ENCODE measurements at places on chromosomes 7 and 10.

DNA sequence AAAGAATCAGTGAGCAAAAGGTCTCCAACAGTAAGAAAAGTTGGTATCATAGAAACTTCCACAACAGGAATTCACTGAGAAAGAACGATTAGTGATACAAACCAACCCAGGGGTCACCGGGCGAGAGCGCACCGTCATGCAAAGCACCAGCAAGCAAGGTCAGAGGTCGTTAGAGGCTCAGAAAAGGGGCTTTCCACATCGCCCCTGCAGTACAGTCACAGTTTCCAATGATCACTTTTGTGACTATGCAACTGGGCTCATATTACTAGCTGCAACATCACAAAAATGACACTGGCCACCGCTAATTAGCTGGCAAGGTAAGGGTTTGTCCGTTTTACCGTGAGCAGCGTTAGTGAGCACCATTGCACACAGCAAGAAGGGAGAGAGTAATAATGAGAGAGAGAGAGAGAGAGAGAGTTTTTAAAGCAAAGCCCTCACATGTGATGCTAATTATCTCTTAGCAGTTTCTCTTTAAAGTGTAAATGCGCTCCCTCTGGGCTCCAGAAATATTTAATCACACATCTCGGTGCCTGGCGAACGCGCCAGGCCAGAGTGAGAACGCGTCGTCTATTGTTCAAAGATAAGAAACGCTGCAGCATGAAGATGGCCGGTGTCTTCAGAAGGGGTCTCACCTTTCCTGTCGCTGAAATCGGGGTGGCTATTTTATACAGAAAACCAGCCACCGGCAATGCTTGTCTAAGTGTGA is 237.5 kb downstream of the DNAJB6 start:
- no peak for DNase-seq

DNA sequence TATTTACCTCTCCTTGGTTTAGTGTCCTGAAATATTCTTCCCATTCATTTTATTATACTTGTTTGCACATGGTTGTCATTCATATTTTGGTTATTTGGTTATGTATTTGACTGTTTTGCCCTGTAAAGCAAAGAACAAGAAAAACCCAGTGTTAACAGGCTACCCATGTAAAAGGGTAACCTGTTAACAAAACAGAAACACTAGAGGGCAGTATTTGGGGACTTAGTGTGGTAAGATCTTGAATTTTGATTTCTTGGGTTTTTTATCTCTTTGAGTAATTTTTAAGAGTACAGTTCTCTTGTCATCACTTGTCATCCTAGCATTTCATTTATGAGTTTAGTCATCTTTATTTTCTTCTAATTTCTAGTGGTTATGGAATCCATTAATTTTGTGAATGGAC is 51.3 kb downstream of the POLL start:
- DNase-seq, result no peak

GRCh38 chr10:33235951-33236350 is 98.5 kb downstream of the NRP1 start:
- DNase-seq, result no peak

- DNase-seq, result no peak
Observed at GRCh38 chr7:84895563-84895962, 291.3 kb downstream of the SEMA3D start.

DNA sequence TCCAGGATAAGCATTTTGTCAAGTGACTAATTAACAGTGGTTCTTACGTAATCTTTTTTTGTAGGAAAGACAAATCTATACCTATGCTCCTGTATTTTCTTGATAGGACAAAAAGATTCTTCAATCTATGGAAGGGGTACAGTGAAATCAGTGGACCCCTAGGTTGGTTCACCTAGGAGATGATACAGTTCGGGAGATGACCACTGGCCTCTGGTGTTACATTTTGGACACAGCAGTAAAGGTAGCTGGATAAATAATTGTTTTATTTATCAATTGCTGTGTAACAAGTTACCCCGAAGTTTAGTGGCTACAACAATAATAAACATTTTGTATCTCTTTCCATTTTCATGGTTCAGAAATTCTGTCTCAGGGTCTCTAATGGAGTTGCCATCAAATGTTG is 288.2 kb upstream of the MAGI2 start:
- no peak for DNase-seq

DNA sequence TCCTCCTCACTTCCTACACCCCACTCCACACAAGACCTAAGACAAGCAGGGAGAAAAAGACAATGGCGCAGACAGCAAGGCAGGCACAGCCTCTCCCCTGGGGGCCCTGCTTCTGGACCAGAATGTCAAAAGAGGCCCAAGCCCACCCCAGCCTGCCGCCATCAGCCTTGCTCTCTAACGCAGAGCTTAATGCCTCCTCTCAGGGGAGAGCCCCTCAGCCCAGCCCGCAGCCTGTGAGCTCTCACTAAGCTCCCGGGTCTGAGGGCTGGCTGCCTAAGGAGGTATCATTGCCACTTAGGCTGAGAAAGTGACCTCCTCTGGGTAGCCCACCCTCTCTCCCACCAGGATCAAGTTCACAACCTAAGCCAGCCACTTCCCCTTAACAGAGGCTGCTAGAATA is 16.7 kb downstream of the SLIT1 start:
- DNase-seq, result no peak

- no peak for DNase-seq
Observed at GRCh38 chr7:87874066-87874465, 2.1 kb downstream of the SLC25A40 start.

DNA sequence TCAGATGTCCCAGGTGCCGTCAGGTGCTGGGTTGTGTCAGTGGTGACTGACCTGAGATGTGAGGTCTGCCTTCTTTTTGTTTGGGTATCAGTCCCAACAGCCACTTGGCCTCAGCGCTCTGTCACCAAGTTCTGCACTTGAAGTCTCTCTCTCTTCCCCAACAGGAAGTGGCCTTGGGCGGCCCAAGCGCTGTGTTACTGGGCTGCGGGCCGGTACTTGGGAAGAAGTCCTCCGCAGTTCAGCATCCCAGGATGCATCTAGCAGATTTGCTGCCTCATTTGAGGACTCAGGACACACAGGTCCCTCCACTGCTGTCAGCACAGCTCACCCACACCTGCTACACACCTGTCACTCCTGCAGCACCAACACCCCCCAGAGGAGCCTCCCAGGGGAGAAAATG is 40.1 kb downstream of the LYZL2 start:
- DNase-seq, result no peak

GRCh38 chr7:70031245-70031644 is 433.0 kb downstream of the AUTS2 start:
- DNase-seq, result no peak

DNA sequence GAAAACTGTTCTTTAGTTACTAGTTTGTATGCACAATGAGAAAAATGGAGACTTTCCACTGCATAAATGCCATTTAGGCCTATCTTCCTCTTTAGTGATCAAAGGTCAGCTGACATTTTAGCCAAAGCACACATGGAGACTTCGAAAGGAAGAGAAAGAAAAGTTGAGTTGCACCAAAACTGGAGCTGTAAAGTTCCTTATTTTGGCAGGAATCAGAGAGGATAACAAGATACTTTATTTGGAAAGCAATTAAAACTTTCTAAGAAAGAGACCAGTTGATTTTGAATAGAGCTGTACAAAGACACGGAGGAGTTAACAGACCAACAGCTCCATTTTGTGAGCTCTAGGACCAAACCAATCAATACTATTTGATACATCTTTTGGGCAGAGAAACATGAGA is 14.2 kb downstream of the ENTPD7 start:
- no peak for DNase-seq

DNA sequence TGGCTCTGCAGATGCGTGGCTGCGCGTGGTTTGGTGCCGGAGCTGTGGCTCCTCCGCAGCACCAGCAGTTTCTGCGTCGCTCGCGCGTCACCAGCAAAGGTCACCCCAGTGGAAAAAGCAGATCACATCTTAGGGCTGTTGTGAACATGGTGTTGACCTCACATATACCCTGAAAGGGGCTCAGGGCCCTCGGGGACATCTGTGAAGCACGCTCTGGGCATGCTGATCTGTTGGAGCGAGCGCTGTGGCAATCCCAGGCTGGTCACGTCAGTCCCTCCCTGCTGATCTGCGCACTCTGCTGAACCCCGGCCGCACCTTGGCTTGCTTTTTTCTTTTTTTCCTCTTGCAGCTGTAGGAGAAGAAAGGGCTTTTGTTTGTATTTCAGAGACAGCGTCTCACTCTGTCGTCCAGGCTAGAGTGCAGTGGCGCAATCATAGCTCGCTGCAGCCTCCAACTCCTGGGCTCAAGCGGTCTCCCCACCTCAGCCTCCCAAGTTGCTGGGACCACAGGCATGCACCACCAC is 33.3 kb upstream of the AP5Z1 start:
- DNase-seq, result no peak

DNA sequence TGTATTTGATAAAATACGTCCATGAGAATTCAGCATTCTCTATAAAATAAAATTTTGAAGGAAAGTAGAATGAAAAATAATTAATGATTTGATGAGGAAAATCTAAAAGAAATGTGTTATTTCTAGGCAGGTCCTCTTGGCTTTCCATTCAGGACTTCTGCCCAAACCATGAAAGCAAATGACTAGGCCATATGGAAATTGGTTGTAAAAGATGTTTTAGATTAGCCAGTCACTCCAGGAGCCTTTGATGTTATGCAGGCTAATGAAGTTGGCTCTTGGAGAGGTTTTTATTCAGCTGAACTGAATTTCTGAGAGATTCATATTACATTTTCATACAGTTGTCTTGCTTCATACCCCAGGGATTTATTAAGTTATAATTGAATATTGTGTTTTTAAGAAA is 452.8 kb downstream of the SDK1 start:
- no peak for DNase-seq

Data from nephron progenitor cell (in vitro differentiated cells).